ENCODE measurements at places on chromosomes 12 and 14.

DNA sequence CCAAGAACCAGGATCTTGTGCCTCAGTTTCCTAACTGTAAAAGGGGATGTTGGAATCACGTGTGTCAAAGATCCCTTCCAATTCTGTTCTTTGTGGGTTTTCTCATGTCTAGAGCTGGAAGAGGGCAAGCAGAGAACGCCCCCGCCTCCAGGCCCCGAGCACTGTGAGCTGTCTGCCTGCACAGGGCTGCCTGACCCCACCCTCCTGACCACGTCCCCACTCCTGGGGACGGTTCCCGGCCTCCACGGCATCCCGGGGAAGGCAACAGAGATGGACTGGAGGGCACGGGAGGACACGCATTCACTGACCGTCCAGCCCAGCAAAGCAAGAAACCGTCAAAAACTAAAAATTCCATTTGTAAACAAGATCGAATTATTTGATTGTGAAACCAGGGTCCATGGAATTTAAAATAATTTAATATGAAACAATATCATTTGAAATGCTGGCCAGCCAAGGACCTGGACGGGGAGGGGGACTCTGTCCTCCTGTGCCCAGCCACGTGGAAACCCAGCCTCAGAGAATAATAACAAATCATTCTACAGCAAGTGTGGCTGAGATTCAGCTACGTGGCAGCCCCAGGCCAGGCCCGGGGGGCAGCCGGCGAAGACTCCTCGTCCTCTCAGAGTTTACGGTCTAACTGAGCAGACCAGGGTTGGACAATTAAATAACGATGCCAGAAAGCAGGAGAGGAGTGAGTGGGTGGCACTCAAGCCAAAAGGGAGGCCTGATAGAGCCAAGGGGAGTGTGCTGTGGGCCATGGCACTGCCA lies 87.3 kb upstream of the DIO3 start:
- no peak for DNase-seq

- no peak for DNase-seq
Measured at GRCh38 chr14:24935796-24936195, 114.2 kb downstream of the STXBP6 start.

DNA sequence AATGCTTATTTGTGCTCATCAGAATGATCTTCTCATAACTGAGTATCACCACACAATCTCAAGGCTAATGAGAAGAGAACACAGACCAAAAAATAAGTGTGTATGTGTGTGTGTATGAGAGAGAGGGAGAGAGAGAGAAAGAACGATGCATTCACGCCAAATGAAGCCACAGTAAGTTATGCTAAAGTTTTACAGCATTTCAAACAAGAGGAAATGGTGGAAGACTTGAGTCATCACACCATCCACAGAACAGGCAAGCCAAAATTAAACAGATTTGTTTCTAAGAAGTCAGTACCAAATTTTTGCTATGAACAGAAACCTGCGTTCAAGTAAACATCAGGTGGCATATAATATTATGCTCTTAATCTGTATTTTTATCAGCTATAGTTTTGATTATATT lies 141.2 kb downstream of the MED13L start:
- no peak for DNase-seq

- peak; percentile 40 for DNase-seq
Measured at GRCh38 chr14:91059576-91060350, 678 bp downstream of the RPS6KA5 start.

DNA sequence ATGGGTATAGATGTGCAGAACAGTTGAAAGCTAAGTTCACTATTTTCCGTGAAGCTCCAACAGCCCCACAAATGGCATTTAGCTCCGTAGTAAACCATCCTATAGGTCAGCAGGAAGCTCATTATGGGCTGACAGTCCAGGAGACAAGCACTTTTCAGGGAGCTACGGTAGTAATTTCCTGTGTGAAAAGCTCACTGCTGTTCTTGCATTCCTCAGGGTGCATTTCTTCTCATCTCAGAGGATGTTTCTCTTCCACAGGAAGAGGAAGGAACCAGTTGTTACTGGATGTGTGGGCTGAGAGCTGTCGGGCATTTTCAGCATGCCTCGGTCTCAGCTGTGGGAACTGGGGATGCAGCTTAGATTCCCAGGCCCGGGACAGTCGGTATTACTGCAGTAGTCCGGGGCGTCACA lies 72.8 kb downstream of the GALNT4 start:
- DNase-seq: no peak

DNA sequence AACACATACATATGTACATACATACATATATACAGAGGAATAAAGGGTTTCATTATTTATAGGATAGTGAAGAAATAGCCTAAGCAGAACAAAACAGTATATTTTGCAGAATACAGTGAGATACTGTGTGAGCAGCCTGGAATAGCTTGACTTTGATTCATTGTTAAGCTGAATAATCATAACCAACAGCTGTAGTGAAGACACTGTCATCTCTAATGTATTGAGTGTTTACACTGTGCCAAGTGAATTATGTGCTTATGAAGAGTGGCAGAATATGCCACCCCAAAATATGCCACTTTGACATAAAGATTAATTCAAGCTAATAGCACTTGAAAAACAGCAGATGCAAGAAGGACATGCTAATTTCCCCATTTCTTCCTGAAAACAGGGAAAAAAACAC lies 48.2 kb upstream of the LRFN5 start:
- no peak for DNase-seq

- DNase-seq: no peak
Measured at GRCh38 chr12:132502149-132502881, 12.4 kb downstream of the FBRSL1 start.

Measured in stimulated activated CD8-positive, alpha-beta memory T cell treated with anti-CD3 and anti-CD28 coated beads, Interleukin-15, amount 100 ng/mL, for 4 hours (primary cell).